ENCODE measurements at places on chromosomes 6 and 20.

DNA sequence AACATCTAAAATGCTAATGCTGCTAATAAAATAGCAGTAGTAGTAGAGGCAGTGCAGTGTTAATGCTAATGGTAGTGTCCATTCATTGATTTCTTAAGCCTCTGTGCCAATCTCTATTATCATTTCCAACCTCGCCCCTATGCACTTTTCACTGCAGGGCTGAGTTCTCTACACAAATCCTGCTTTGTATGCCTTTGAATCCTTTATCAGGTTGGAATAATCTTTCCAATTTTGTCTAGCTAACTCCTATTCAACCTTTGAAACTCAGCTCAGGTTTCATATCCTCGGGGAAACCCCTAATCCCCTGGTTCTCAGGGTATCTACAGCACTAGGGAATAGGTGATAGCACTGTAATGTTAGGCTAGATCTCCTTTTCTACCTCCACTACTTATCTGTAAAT, 284.0 kb upstream of the RUNX2 start:
- no peak for DNase-seq

- DNase-seq, result peak; percentile 83
Observed at GRCh38 chr6:111750753-111751673, 122.2 kb downstream of the FYN start.

DNA sequence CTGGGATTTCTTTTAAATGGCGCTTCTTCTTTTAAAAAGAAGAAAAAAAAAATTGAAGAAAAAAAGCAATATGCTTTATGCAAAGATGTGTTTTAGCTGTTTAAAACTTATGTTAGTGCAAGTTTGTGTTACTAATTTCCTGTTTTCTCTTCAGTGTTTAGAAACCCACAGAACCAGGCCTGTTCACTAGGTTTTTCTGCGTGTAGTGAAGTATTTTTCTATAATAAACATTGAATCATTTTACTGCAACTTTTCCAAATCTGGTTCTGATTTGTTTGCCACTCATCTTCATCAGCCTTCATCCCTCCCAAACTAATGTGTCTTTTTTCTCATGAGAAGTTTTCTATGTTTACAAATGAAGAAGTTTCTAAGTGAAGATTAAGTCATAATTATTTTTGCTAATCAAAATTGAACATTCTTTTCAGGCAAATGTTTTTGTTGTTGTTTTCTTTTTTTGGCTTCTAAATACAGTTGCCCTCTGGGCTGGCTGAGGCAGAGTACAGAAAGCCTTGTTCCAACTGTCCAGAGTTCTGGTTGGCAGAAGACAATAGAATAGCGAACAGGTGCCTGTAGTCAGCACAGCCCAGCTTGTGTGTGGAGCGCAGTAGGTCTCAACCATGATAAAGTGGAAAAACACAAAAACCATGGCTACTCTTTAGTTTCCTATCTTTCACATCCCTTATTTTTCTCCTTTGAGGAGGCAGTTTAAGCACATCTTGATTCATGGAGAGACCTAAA, 14.5 kb downstream of the ZNF76 start:
- no peak for DNase-seq

GRCh38 chr6:141963543-141964295, 169.0 kb upstream of the GJE1 start:
- no peak for DNase-seq

GRCh38 chr20:10739566-10739965, 65.8 kb upstream of the JAG1 start:
- DNase-seq, result no peak

GRCh38 chr6:109053336-109053735, 41.3 kb downstream of the SESN1 start:
- DNase-seq, result no peak

- no peak for DNase-seq
Observed at GRCh38 chr6:11374036-11375010, 141.9 kb upstream of the NEDD9 start.

- DNase-seq, result no peak
Observed at GRCh38 chr6:32967151-32968091, 973 bp upstream of the BRD2 start.

GRCh38 chr6:82646231-82646615, 282.6 kb downstream of the TPBG start:
- no peak for DNase-seq

GRCh38 chr6:158213925-158214674, 46.0 kb downstream of the GTF2H5 start:
- peak; percentile 83 for DNase-seq

DNA sequence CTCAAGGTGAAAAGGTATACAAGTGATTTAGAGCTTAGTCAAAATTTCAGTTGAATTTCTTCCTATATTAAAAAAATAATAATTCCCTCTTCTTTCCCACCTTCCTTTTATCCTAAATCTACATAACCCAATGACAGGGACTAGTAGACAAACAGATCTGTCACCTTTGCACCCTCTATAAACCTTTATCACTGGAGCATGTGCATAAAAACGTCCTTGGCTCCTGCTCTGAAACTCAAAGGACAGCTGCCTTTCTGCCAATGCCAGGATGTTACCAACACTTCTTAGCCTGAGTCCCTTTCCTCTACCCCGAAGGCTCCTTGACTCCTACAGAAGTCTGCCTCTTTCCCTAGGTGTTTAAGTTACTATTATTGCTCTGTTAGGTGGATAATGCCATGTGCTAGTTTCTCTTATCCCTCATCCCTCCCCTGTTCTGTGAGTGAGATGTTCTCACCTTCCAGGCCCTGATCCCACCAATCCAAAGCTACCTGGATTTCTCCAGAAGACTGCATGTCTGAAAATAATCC, 4.3 kb downstream of the CLVS2 start:
- no peak for DNase-seq

- DNase-seq, result no peak
Observed at GRCh38 chr6:157436219-157436943, 55.4 kb downstream of the ZDHHC14 start.

GRCh38 chr6:158818581-158819212, 471 bp downstream of the EZR start:
- peak; percentile 63 for DNase-seq

- no peak for DNase-seq
Observed at GRCh38 chr20:34403063-34403827, 40.2 kb downstream of the ITCH start.

- peak; percentile 92 for DNase-seq
Observed at GRCh38 chr6:2739335-2739734, 11.4 kb downstream of the MYLK4 start.

GRCh38 chr6:136968837-136969236, 46.7 kb downstream of the SLC35D3 start:
- DNase-seq, result no peak

DNA sequence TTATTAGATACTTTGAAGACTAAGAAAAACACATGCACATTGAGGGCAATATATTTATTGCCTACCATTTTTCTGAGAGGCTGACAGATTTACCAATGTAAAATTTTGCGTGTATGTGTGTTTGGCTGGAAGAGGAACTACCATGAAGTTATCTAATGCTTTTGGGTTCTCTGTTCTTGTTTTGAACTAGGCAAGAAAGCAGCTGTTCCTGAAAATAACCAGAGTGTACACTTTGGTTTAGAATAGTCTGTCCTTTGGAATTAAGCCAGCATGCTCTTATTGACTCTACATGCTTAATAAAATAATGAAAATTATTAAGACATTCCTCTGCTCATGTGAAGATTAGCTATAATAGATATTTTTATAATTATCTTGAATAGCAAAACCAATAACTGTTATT, 129.2 kb downstream of the MYB start:
- no peak for DNase-seq

GRCh38 chr6:108581237-108581931, 20.7 kb downstream of the FOXO3 start:
- DNase-seq, result no peak

DNA sequence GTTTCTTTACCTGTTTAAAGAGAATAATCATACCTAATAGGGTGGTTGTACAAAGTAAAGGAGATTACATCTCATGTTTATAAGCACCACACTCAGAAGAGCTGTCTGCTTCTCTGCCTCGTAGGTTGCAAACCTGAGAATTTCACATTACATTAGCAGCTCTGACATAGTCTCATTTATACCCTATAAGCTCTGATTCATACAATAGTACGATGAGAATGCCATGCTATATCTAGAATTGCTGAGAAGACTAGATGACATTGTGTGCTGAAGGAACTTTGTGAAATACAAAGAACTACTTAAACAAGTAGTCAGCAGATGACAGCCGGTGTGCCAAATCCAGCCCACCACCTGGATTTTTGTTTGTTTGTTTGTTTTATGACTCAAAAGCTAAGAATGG, 121.2 kb downstream of the ADAT2 start:
- no peak for DNase-seq

DNA sequence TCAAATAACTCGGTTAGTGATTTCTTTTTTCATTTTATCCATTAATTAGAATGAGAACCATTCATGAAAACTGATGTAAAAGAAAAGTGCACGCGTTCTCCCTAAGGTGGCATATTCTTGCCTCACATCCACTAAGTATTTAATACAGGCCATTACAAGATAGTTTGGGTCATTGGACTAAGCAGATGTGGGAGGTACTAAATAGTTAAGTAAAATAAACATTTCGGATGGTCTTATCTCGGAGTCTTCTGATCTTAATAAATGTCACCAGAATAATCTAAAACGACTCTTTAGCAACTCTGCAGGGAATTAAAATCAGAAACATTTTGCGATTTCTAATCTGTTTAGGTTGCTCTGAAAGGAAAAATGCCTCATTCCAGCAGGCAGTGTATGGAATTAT, 78.7 kb downstream of the RFX6 start:
- no peak for DNase-seq

- DNase-seq, result peak; percentile 77
Observed at GRCh38 chr6:169075211-169075914, 178.3 kb downstream of the THBS2 start.

GRCh38 chr6:128252341-128253176, 267.8 kb downstream of the PTPRK start:
- no peak for DNase-seq

GRCh38 chr6:139257291-139257690, 34.5 kb downstream of the TXLNB start:
- no peak for DNase-seq

GRCh38 chr6:139955366-139956155, 581.1 kb upstream of the CITED2 start:
- no peak for DNase-seq

- peak; percentile 33 for DNase-seq
Observed at GRCh38 chr6:22600059-22600458, 30.7 kb downstream of the HDGFL1 start.

GRCh38 chr6:129646642-129647041, 63.3 kb downstream of the ARHGAP18 start:
- no peak for DNase-seq
